Right renal cortex interstitium (tissue), 3 donors: ENCODE measurements at places on chromosomes 2 and 18. TPM values are rescaled to one million over a fixed set of nuclear protein-coding genes. Genes with fewer than 3 reads are reported as not detected.

The CHPF gene
- polyA plus RNA-seq, result 25.3 TPM

DNA sequence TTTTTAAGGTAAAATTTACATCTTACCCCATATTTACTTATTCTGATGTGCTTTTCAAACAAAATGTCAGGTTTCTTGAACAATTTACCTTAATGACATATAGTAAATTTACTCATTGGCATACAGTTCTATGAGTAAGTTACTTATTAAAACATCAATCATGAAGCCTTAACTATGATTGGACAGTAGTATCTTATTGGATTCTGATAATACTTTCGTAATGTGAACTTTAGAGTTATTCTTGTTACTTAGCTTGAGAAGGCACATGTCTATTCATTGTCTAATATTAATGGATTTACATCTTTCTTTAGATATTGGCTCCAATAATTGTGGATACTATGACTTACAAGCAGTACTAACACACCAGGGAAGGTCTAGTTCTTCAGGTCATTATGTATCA is 51.7 kb downstream of the USP14 start:
- no peak for DNase-seq

DNA sequence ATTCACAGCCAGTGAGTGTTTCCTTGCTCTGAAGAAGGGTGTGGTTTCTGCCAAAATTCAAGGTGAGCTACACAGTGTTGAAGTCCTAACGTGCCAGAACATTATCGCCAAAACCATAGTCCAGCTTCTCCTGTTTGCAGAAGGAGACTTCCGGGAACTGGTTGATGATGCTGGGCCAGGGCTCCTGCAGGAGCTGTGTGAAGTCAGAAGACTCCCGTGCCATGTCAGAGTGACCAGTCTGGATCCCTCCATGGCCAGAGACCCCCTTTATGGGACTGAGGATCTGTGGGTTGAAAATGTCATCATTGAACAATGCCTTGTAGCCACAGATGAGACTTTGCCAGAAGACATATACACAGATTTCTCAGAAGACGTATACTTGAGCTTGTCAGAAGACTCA is 96.0 kb upstream of the RAB12 start:
- no peak for DNase-seq

The MTA3 gene
- 78.7 TPM for polyA plus RNA-seq

- no peak for DNase-seq
Measured at GRCh38 chr2:191105082-191105481, 45.7 kb downstream of the STAT4 start.
